ENCODE measurements at places on chromosomes 2 and 18.

DNA sequence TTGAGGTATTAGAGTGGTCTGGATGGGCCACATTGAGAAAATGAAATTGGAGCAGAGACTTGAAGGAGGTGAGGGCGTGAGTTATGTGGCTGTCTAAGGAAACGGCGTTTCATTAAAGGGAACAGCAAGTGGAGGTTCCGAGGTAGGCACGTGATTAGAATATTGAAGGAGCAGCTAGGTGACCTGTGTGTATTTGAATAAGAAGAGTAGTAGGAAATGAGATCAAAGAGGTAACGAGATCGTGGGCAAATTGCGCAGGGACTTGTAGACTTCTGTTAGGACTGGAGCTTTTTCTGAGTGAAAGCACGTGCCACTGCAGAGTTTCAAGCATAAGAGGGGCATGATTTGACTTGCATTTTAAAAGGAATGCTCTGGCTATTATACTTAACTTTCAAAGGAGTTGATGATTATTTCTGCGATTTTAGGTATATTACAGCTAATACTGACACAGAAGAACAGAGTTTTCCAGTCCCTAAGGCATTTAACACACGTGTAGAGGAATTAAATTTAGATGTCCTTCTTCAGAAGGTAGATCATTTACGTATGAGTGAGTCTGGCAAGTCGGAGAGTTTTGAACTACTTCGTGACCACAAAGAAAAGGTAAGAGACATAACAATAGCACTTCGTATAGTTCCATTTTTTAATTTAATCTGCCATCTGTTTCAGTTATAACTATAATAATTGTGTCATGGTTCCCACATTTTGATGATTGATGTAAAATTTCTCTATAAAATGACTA, 48.7 kb downstream of the RMDN2 start:
- no peak for DNase-seq

DNA sequence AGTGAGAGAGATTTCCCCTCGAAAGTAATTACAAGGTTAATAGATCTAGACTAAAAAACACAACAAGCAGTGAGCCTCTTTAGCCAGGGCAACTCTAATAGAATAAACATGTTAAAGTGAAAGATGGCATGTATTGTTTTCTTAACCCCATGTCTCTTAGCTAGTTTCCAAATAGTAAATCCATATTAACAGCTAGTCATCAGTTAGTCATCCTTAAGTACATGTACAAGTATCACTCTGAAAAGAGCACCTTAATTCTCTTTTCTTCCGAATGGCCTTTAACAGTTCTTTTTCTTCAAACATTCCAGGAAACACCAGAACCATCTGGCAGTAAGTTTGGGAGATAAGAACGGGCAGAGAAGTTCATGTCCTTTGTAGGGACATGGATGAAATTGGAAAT, 1480.0 kb downstream of the LRP1B start:
- no peak for DNase-seq

DNA sequence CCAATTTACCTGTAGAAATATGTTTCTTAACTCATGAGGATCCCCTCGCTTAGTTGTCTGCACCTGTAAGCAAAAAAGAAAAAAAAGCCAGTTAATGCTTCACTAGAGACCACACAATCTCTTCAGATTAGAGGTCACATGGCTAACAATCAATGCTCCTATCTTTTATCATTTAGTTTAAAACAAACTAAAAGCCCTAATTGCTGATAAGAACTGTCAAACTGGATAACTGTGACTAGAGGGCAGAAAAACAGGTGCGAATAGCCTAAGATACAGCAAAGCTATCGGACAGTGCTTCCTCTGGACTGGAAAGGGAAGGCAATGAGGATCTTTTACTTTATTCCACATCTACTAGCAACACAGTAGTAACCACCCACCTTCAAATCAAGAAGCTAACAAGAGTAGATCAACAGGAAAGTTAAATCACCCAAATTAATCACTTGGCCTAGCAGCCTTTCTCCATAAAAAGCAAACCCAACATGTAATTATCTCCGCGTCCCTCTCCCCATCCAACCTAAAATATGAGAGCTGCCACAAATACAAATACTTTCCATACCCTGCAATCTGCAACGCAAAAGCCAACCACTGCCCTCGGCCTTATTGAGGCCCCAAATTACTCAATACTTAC, 734 bp downstream of the SLC25A12 start:
- no peak for DNase-seq

GRCh38 chr2:151408788-151409600, 708 bp upstream of the RIF1 start:
- DNase-seq: no peak

DNA sequence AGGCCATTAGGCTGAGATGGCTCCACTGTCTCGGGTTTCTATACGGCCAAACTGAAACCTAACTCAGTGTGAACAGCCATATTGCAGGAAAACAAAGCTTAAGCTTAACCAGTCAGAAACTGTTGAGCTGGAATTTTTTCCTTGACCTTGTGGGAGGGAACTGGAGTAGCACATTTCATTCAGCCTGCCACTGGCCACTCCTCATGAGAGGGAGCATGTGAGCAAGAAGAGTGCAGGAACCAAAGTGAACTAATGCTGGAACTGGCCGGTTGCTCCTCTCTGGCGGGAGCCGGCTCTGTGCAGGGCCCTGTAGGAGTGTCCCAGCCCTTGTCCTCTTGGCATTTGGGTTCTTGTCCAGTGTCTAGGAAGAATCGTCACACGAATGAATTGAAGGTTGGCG, 5.9 kb upstream of the POLE4 start:
- no peak for DNase-seq

- DNase-seq: no peak
Measured at GRCh38 chr18:27847412-27847811, 329.5 kb downstream of the CDH2 start.

GRCh38 chr2:238654479-238655197, 193.2 kb upstream of the TWIST2 start:
- DNase-seq: no peak

- DNase-seq: no peak
Measured at GRCh38 chr18:49612515-49613033, 50.7 kb downstream of the LIPG start.

GRCh38 chr2:12607971-12608370, 108.8 kb upstream of the TRIB2 start:
- no peak for DNase-seq

DNA sequence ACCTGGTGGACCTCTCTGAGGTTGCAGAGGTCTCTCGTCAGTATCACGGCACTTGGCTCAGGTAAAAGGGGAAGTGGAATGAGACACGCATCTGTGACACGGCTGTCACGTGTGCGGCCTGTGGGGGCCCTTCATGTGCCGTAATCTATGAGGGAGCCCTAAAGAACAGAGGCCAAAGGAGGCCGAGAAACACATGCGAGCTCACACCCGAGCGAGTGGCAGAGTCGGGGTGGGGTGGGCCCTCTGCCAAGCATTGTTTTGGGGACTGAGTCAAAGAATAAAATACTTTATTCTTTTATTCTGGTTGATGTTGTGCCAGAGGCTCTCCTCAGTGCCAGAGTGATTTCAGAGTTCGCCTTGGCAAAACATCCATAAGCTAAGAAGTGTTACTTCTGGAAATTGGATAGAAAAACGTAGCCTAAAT, 43.3 kb downstream of the PLB1 start:
- DNase-seq: no peak

DNA sequence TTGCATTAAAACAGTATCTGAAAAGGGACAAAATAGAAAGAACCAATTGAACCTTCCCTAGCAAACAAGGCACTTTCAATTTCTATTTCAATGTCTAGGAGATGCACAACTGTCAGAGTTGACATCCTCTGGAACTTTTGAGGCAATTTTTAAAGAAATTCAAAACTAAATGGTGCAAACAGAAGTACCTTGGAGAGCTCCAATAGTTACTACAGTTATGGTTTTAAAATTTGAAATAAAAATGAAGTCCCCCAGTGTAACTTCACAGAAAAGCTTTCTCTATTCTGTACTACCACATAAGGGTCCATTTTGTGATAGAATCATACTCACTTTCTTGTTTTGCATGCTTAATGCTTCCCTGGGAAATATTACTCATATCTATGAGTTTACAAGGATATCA, 162.1 kb downstream of the KCNH7 start:
- DNase-seq: no peak

DNA sequence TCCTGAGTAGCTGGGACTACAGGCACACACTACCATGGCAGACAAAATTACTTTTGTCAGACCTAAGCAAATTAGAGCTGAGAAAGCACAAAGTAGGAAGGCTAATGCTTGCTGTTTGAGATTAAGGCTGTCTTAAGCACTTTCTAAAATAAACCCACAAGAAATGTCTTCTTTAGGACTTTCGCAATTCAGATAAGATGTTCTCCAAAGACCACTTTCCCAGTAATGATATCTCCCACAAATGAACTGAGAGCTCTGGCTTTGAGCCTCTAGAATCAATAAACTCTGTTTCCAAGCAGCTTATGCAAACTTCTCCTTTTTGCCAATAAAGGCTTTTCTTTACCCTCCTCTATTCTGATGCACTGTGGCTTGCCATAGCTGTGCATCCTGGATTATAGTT, 32.0 kb upstream of the GALNT1 start:
- no peak for DNase-seq

GRCh38 chr2:26718949-26719686, 26.6 kb downstream of the KCNK3 start:
- DNase-seq: no peak

- no peak for DNase-seq
Measured at GRCh38 chr2:237717366-237718276, 81.0 kb upstream of the RBM44 start.

- no peak for DNase-seq
Measured at GRCh38 chr2:180505203-180505602, 475.2 kb upstream of the UBE2E3 start.

- DNase-seq: no peak
Measured at GRCh38 chr2:12941203-12941602, 224.5 kb downstream of the TRIB2 start.

DNA sequence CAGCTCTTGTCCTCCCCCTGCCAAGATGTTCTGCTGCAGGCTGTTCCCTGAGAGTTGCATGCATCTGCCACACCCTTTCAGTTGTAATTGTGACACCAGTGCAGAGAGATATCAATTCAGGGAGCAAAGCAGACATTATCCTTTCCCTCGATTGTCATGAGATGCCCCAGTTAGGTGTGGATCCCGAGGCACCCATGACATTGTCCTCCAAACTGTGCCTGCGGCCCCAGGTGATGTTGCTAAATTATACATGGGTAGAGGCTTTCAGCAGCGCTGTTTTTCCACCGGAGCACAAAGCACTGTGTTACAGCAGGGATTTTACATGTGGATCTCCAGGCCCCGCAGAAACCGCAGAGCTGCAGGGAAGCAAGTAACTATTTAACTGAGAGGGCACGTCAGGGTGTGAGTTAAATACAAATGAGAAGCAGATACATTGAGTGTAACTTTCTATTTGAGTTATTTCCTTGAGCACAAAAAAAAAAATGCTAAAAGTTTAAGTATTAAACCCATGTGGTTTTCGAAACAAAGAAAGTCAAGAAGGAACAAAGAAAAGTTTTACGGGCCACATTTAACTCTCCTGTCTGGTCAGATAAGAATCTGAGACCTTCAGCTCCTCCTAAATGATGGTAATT, 90.3 kb upstream of the BCL2L11 start:
- no peak for DNase-seq

GRCh38 chr18:6687676-6688075, 41.8 kb upstream of the ARHGAP28 start:
- no peak for DNase-seq

DNA sequence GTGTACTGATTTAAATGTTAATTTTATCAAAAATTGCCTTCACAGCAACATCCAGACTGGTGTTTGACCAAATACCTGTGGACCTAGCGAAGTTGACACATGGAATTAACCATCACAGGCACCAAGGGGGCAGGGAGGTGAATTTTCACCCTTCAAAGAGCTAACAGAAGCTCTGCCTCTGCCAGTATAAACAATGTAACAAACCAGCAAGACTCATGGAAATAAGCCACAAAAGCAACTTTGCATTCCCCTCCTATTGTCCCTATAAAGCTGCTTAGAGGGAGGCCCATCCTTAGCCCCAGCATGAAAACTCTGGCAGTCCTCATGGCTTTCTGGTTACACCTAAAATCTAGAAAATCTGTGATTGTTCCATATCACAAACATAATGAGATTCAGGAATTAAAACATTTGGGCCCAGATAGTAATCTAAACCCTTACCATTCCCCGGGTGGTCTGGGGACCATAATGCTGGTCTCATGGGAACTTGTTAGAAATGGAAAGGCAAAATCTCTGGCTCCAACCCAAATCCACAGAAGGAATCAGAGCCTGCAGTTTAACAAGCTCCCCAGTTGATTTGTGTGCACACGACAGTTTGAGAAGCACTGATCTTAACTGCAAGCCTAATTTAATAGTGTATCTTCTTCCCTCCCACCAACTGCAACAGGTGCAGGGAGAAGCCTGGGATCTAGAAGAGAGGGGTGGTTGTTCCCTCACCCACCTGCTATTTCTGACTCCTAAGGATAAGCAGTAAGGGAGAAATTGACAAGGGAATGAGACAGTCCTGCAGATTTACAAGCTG, 23.1 kb downstream of the SERPINB11 start:
- no peak for DNase-seq

DNA sequence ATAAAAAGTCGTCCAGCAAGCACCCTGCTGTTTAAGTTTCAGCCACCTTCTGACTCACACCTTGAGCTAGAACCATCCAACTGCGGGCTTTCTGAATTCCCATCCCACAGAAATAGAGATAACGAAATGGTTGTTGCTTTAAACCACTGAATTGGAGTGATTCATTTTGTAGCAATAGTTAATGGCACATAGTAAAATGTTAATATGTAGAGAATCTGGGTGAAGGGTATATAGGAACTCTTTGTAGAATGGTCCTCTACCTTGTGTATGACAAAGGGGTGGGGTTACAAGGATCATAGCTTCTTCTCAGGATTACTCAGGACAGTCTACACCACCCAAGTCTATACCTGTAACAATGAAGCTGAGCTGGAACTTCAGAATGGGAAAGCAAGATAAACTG, 2.4 kb upstream of the MAPRE3 start:
- no peak for DNase-seq

- DNase-seq: no peak
Measured at GRCh38 chr2:68835621-68836020, 35.6 kb downstream of the BMP10 start.

DNA sequence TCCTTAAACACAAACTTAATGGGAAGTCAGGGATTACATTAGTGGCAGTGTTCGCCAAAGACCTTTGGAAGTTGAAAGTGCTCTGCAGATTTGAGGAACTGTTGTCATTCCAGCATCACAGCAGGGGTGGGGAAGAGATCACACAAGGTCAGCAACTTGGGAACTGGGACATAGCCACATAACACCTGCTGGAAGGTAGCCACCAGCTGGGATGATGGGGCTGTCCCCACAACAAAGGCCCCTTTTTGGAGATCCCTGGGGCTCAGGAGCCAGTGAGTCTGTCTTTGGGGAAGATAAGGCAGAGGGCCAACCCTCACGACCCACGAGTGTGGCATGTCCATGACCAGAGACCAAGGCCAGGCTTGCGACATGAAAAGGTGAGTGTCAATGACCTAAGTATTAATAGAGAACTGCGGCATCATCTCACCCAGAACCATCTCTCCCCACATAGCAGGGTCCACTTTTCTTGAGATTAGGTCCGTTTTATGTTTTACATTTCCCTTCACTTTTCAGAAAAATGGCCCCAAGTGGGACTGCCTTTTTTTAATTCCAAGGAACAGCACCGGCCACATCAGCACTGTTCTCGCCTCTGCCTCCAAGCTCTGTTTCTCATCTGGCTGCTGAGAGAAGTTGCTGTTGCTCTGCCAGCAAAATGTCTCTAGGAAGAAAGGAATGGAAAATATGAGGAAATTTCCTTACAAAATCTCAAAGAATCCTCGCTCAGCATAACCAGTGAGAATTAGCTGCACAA, 106.9 kb downstream of the GFPT1 start:
- DNase-seq: no peak

All from stimulated activated CD8-positive, alpha-beta memory T cell treated with anti-CD3 and anti-CD28 coated beads, Interleukin-7, amount 100 ng/mL, for 1 hour (primary cell).